ENCODE measurements at places on chromosomes 5 and 9.

DNA sequence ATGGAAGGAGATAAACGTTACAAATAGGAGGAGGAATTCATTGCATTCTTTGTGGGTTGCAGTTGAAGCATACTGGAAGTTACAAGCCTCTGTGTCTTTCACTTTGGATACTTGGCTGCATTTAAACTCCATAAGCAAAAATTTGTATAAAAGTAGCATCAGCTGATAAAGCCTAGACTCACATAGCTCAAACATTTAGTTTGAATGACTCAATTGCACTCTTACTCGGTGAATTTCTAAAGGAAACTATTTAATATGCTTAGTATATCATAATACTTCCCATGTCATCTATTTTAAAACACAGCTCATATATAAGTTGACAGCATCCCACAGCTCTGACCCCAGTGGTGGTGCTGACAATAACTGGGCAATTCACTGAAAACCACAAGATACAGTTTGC lies 596.6 kb upstream of the ZNF608 start:
- no peak for DNase-seq

- DNase-seq: no peak
Observed at GRCh38 chr5:79727451-79728355, 38.1 kb downstream of the CMYA5 start.

DNA sequence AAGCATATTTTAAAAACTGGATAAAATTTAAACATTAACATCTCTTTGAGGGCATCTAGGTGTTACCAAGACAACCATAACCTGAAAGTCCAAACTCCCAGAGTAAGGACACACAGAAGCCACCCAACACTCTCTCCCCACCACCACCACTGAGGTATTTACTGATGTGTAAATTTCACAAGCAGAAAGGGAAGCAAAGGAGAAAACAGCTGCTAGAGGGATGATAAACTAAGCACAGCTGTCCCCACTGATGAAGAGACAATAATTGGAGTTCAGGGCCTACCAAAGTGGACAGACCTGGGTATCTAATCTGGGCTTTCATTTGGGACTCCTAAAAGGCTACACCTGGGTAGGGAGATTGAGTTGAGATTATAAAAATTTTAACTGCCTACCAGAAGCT lies 63.6 kb downstream of the FRMD3 start:
- DNase-seq: no peak

DNA sequence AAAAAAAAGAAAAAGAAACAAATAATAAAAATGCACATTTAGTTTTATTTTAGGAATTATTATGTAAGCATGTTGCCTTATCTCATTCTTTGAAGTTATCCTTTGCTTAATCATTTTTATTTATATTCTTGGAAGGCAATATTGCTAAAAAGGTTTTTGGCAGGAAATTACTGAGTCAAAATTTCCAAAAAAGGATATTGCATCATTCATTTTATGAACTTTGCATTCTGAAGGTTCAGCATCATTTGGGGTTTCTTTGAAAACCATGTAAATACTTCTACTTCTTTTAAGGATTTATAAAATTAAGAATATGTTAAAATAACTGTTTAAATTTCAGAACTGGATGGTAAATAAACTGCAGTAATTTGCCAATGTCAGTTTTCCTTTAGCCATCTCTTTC lies 94.2 kb upstream of the CTNND2 start:
- no peak for DNase-seq

DNA sequence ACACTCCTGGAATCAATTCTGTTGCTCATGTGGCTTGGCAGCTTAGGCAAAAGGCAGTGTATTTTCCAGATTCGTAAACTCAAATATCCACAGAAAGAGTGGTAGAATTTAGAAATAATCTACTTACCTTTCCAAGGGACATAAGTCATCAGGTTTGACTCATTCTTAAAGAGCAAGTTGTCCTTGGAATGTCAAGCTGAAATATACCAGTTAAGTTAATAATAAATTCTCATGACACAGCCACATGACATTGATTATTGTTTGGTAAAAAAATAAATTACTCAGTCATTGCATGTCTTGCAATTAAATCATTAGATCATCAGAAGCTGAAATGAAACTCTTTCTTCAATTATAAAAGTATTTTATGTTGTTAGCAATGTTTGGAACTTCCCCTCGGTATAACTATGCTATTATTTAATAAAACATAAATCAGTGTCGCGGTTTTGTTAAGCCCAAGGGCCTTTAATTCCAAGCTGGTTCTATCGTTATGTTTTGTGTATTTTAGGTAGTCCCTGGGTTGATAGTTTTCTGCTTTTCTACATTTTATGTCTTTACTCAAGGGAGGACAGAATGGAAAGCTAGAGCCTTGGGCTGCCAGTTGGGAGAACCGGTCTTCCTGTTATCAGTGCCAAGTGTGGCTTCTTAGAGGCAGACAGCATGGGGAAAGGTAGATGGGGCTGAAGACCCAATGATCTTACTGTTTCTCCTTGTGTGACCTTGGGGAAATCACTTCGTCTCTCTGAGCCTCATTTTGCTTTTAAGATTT lies 79.3 kb upstream of the PRLR start:
- DNase-seq: no peak

DNA sequence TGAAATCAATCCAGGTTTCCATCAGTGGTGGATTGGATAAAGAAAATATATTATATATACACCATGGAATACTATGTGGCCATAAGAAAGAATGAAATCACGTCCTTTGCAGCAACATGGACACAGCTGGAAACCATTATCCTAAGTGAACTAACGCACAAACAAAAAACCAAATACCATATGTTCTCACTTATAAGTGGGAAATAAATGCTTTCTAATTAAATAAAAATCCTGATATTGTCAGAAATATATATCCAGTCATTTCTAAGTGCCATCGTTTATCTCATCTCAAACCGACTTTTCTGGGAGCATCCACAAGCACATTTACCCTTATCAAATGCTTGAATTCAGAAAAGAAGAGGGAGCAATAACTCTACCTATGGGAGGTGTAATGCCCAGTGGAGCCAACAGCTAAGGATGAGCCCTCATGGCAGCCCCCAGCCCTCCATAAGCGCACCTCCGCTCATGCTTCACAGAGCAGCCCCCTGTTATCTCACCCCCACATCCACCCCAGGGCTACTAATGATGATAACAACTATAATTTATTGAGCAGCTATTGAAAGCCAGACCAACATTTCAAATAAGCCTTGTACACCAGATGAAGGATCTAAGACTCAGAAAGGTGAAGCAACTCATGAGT lies 101.7 kb upstream of the SPOCK1 start:
- DNase-seq: no peak

- no peak for DNase-seq
Observed at GRCh38 chr5:135249658-135250057, 149.4 kb downstream of the MACROH2A1 start.

- DNase-seq: no peak
Observed at GRCh38 chr9:112917987-112918362, 27.3 kb upstream of the SLC46A2 start.

GRCh38 chr9:36818242-36818938 lies 215.7 kb downstream of the PAX5 start:
- DNase-seq: no peak

DNA sequence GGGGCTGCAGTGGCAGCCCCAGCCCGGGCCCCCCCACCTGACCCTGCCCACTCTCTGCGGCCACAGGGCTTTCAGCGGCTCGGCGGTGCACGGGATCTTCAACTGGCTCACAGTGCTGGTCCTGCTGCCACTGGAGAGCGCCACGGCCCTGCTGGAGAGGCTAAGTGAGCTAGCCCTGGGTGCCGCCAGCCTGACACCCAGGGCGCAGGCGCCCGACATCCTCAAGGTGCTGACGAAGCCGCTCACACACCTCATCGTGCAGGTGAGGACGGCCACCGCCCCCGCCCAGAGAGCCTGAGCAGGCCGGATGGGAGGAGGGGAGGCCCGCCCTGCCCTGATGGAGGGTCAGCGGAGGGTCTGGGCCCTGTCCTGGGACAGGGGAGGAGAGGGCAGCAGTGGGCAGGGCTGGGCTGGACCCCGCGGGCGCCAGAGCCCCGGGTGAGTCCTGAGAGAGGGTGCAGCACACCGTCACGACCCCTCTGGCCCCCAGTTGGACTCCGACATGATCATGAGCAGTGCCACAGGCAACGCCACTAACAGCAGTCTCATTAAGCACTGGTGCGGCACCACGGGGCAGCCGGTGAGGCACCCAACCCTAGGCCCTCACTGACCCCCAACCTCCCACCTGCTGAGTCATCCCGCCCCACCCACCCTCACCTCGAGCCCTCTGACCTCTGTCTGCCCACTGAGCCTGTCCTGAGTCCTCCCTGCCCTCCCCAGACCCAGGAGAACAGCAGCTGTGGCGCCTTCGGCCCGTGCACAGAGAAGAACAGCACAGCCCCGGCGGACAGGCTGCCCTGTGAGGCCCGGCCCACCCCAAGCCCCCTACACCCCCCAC lies 2.7 kb downstream of the SLC34A3 start:
- DNase-seq: no peak

DNA sequence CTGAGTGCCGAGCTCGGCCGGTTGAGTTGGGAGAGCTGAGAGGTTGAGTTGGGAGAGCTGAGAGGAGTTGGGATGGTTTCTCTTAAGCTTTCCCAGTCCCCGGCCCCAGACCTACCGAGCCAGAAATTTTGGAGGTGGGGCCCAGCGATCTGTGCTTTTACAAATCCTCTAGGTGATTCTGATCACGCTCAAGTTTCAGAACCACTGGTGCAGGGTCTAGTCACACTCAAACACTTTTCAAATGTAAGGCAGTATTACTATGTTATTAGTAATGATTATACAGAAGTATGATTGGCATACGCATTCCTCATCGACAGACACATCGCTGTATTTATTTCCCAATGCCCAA lies 256 bp upstream of the CLINT1 start:
- no peak for DNase-seq

DNA sequence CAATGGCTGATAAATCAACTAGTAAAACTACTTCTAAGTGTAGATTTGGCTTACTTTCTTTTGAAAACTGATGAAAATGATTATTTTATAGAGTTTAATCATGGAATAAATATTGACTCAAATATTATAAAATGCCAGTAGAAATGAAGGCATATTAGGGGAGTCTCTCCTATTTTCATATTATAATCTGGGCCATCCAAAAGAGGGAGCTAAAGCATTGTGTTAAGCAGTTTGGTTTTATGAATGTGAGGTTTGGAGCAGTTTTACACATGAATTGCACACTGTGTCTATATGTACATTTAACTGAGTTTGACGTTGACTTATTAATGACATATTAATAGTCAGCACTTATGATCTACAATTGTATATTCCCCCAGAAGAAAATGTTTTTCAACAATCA lies 17.4 kb downstream of the CDH9 start:
- DNase-seq: no peak

DNA sequence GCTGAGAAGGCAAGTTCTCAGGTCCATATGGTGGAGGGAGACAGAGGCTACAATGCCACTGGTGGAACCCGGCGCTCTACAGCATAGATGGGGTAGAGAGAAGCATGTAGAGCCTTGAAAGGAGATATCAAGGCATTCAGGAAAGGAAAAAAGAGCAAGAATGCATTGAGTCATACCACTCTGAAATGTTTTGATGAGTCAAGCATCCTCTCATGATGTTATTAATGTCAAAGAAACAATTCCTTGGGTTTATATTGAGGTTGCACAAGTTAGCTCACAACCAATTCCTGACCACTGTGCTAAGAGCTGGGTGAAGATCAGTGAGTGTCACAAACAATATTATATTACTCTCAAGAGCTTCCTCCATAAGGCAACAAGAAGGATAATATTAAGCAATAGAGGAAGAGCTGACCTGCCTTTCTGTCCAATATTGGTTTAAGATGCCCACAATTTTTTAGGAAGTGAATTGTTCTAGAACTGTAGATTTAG lies 178.0 kb downstream of the RFK start:
- no peak for DNase-seq

DNA sequence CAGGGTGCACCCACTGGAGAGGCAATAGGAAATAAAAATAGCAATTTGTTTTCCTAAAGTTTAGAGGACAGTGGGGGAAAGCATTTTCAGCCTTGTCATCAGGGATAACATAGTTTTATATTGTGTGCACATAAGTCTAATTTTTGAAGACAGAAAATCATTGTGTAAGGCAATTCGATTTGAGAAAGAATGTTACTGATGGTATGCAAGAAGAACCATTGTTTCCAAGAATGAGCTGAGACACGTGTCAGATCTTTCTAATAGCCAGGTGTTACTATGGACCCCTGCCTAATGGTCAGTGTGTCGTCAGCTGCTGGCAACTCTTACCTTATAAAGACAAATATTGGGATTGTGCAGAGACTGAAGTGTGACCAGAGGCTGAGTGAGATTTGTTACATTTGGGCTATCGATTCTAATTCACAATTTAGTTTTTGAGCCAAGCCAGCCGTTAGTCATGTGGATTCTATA lies 67.1 kb upstream of the PPP2R2B start:
- DNase-seq: no peak

DNA sequence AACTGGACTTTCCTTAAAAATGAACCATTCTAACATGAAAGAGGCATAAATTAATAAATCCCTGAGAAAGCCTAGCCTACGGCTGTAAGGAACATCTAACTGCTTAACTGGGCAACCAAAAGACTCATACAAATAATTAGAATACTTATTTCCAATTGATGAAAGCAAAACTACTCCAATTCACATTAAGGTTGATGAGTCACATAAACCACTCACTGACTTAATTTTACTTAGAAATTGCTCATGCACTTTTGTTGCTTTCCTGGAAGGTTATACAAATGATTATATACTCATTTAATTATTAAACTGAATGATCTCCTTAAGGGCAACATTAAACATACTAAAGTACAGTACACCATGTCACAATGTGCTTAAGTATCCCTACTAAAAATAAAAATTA lies 101.9 kb downstream of the NFIB start:
- DNase-seq: no peak

DNA sequence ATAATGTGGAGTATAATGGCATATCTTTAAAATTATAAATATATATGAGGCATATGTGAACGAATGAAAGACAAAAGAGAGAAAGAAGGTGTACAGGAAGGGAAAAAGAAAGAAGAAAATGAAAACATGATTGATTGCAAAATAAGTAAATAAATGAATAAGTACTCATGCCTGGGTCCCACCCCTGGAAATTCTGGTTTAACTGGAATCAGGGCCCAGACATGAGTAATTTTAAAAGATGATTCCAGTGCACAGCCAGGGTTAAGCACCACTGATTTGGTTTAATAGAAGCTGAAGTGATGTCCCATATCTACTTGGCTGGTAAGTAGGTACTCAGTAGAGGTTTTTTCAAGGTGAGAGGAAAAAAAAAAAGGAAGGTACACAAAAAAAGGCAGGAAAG lies 34.0 kb upstream of the HOMER1 start:
- DNase-seq: no peak

- no peak for DNase-seq
Observed at GRCh38 chr9:86687788-86688187, 259.5 kb downstream of the GAS1 start.

GRCh38 chr9:32873131-32873530 lies 89.8 kb downstream of the TMEM215 start:
- no peak for DNase-seq

DNA sequence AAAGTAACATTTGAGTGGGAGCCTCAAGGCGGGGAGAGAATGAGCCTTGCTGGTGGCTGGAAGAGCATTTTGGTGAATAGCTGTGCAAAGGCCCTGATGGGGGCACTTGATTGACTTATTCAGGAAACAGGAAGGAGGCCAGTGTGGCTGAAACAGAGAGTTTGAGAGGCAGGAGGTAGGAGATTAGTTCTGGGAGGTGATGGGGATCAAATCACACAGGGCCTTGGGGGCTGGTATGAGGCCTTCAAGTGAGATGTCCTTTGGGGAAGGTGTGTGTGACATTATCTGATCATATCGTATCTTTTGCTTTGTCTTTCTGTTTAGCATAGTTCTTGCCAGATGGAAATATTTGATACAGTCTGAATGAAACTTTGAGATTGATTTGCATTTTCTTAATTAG lies 172.3 kb downstream of the TENT4A start:
- DNase-seq: no peak

- DNase-seq: no peak
Observed at GRCh38 chr9:36140086-36141084, 3.9 kb downstream of the GLIPR2 start.
